ENCODE measurements at places on chromosomes 3 and 15.

DNA sequence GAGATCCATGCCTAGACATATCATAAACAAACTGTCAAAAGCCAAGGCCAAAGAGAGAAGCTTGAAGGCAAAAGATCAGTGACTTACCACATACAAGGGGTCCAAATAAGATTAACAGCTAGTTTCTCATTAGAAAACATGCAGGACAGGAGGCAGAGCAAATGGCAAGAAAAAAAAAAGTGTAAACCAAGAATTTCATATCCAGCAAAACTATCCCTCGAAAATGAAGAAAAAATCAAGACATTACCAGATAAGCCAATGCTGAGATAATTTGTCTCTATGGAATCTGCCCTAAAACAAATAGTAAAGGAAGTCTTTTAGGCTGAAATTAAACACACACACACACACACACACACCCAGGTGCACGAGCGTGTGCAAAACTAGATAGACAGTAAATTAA is 99.6 kb upstream of the NSMCE3 start:
- DNase-seq, result no peak

GRCh38 chr3:35664460-35664919 is 25.2 kb downstream of the ARPP21 start:
- DNase-seq, result no peak

DNA sequence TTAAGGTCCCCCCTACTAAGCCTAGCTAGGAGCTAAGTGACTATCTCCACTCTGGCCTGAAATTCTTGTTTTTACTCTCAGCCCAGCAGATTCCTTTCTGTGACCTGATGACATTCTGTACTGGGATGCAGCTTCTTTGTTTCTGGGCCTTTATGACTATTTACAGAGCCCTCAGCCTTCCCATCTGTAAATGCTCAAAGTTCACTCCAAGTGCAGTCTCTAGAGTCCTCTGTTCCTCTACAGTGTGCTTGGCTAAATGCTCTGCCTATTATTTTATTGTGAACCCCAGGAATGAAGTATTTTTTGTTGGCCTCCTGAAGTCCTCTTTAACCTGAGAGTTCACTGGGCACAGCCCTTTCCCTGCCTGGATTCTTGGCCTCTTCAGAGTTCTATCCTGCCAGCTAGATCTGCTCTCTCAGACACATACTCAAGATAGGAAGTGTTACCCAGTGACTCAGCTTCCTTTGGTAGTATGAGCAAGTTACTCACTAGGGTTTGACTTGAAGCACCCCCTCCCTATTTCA is 278.1 kb upstream of the P2RY1 start:
- peak; percentile 5 for DNase-seq

DNA sequence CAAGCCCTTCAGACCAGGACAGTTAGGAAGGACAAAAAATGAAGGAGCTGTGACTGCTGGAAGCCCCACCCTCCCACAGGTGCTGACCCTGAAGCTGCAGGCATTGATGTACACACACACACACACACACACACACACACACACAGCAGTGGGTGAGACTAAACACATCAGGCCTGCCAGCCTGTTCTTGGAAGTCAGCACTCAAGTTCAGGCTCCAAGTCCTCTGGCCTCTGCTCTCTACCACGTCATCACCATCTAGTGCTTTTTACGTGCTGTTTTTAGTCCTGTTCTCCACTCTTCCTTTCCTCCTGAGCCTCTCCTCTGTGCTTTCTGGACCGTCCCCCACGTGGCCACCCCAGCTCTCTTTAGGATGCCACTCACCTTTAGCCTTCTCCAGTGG is 5.4 kb upstream of the KBTBD12 start:
- no peak for DNase-seq

GRCh38 chr15:97692301-97693015 is 268.0 kb upstream of the ARRDC4 start:
- DNase-seq, result no peak

DNA sequence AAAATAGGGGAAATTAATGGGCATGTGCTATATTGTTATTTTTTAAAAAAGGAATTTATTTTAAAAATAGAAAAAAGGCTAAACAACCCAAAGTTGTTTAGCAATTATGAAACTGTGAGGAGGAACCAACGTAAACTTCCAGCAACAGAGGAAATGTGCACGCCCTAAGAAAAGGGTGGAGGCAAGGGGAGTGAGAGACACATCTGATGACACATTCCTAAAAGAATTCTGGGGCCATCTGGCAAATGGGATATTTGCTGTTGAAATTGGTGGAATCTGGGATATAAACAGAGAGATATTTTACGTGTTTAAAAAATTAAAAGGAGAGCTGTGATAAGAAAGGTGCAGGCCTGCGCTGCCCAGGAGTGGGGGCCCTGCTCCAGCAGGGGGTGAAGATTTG is 50.8 kb upstream of the MUC13 start:
- no peak for DNase-seq

GRCh38 chr15:64507845-64508244 is 47.5 kb downstream of the ZNF609 start:
- DNase-seq, result no peak

GRCh38 chr3:101574388-101575112 is 570 bp downstream of the PCNP start:
- DNase-seq, result peak; percentile 65

DNA sequence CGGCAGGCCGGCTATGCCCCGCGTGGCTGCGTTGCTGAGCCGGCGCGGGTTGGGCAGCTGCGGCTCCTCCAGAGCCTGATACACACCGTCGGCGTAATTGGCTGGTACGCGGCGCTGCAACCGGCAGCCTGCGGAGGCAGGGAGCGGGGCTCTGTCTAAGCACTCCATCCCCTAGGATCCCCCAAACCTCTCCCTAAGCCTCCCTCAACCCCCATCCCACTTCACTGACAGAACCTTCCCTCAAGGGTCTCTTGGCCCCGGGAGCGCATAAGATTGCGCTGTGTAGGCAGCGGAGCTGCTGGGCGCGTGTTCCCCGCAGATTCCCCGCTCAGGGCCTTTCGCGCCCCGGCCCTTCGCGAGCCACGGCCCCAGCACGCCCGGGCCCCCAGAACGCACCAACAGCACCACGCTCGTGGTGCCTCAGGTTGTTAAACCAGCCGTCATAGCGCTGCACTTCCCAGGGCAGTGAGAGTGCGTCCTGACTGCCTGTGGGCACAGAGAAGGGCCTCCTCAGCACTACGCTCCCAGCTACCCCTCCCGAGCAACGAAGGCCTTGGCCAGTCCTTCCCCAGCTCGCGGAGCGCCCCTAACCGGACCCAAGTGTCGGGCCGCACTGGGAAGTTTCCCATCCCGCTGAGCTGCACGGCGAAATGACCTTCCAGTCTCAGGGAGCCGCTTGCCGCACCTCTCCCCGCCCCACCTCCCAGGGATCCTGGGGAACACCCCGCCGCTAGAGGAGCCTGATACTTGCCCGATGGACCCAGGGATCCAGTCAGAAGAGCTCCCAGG is 1.2 kb downstream of the DUOX2 start:
- no peak for DNase-seq

DNA sequence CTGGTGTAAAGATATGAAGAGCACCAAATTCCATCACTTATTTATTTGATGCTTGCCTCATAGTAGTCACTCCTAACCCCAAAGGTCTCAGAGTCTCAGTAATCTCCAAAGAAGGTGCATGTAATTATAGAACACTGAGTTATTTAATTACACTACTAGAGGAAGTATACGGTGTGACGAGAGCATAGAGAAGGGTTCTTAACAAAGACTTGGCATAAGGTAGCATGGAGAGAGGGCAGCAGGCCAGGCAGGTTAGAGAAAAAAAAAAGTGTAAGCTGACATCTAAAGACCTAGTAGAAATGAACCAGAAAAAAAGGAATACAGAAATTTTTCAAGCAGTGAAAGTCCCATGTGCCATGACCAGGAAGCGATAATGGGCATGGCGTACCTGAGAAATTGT is 213.3 kb upstream of the TGFBR2 start:
- no peak for DNase-seq

- DNase-seq, result no peak
Observed at GRCh38 chr3:102394517-102394916, 40.3 kb upstream of the ZPLD1 start.

DNA sequence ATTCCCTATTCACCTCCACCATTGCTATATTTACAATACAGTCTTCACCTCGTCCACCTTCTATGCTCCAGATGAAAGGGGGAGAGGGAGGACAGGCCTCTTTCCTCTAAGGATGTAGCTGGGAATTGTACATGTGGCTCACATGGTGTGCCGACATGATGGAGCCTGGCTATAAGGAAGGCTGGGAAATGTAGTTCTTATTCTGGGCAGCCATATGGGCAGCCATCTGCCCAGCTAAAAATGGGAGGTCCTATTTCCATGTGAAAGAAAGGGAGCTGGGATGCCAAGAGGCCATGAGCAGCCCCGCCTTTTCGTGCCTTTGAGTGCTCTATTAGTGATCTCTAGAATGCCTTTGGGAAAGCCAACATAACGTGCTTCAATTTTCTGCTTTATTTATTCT is 27.1 kb upstream of the MGLL start:
- DNase-seq, result no peak

DNA sequence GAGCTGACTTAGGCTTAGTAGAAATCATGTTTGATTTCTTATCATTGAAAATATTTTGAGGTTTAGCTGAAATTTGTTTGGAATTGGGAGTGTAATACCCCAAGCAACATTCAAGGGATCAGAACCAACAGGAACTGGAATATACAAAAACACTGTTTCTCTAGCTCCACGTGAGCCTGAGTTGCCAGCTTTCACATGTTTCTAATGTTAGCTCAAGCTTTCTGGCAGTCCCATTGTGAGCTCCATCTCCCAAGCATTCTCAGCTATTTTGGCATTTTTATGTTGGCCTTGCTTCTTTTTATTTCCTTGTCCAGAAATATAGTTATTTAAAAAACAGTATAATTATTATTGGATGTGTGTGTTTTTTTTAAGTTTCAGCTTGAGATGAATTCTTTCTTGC is 427.1 kb upstream of the DPH6 start:
- DNase-seq, result no peak

GRCh38 chr3:14976317-14976716 is 28.9 kb downstream of the NR2C2 start:
- no peak for DNase-seq

GRCh38 chr15:58274885-58275284 is 136.7 kb downstream of the AQP9 start:
- DNase-seq, result no peak

GRCh38 chr15:72271895-72272212 is 500 bp downstream of the PARP6 start:
- no peak for DNase-seq

- DNase-seq, result no peak
Observed at GRCh38 chr3:166275024-166275390, 437.8 kb upstream of the BCHE start.

GRCh38 chr15:37079726-37080125 is 20.6 kb downstream of the MEIS2 start:
- DNase-seq, result no peak

GRCh38 chr3:43338295-43338694 is 52.0 kb downstream of the SNRK start:
- no peak for DNase-seq

- DNase-seq, result peak; percentile 80
Observed at GRCh38 chr15:94229591-94230369, 1.6 kb upstream of the MCTP2 start.

GRCh38 chr3:31094048-31094447 is 199.6 kb upstream of the GADL1 start:
- no peak for DNase-seq

GRCh38 chr3:152197451-152197850 is 71.3 kb upstream of the MBNL1 start:
- DNase-seq, result no peak

DNA sequence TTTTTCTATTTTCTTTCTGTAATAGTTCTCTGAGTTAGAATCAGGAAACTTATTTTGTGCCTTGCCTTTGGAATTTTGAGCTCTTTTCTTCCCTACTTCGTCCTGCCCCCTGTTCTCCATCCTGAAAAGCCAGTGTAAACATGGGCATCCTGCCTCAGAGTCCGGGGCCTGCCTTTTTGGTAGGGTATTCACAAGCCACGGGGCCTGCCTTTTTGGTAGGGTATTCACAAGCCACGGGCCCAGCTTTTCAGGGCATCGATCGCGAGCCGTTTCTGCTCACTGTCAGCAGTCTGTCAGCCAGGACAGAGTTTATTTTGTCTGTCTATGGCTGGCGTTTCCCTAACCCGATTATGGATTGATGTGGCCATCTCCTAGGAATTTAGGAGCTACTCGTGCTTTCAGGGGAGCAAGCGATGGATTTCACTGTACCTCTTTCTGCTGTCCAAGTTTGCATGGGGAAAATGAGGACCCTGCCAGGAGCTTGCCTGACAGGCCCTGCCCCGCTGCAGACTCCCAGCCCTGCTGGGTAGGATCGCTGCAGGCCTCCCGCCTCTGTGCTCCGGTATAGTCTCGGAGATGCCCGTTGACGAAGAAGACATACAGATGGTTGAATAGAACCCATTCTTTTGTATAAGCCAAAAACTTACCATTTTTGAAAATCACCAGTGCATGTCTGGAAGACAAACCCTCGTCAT is 12.8 kb downstream of the SYNM start:
- no peak for DNase-seq

- DNase-seq, result peak; percentile 2
Observed at GRCh38 chr3:130480736-130481135, 36.2 kb upstream of the COL6A6 start.

- no peak for DNase-seq
Observed at GRCh38 chr15:53038655-53038941, 248.5 kb upstream of the ONECUT1 start.

Measured in activated CD8-positive, alpha-beta T cell treated with anti-CD3 and anti-CD28 coated beads for 36 hours (primary cell).